Ecto neural progenitor cell (in vitro differentiated cells): ENCODE measurements at places on chromosomes 5 and 9.

DNA sequence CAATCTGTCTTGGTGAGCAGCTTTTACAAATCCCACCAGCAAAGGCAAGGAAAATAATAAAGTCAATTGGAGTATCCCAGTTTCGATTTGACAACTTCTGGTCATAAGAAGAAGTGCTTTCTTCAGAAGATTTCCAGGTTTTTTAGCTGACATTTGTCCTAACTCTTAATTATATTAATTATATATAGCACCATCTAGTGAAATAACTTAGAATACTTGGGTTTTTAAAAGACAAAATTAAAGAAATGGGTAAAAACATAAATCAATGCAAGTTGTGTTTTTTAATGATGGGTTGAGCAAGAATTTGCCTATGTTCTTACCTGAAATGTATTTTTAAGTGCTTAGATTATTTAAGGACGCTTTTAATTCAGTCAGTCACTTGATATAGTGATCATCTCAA, 421.8 kb downstream of the ACTL7B start:
- no peak for DNase-seq

GRCh38 chr9:133967024-133967741, 24.9 kb downstream of the VAV2 start:
- DNase-seq = no peak

- DNase-seq = no peak
These were observed 3.6 kb downstream of the HNRNPAB start for GRCh38 chr5:178207917-178208280.

DNA sequence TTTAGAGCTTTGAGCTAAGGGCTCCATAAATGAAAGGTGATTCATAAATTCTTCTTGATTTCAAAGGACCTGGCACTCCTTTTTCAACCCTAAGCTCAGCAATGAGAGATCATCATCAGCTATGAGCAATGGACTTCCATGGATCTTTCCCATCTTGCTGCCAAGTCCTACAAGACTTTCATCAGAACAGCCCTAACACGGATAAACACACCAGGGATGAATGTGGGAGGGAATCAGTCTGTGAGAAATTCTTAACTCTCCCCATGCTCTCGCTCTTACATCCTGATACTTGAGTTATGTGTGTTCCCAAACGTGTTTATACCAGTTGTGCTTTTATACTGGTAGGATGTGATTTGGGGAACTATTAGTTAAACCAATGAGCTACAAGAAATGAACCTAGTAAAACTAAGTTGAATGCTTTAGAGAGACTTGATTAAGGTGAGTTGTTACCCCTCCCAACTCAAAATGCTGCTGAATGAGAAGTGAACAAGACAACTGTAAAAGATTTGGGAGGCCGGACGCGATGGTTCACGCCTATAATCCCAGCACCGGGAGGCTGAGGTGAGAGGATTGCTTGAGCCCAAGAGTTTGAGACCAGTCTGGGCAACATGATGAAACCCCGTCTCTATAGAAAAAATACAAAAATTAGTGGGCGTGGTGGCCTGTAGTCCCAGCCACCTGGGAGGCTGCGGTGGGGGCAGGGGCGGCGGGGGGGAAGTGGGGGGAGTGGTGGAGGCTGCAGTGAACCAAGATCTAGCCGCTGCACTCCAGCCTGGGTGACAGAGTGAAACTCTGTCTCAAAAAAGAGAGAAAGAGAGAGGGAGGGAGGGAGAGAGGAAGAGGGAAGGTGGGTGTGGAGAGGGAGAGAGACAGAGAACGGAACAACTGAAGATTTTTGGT, 5.2 kb upstream of the RPL26L1 start:
- DNase-seq = no peak

GRCh38 chr5:80780761-80781285, 126.0 kb upstream of the DHFR start:
- no peak for DNase-seq

DNA sequence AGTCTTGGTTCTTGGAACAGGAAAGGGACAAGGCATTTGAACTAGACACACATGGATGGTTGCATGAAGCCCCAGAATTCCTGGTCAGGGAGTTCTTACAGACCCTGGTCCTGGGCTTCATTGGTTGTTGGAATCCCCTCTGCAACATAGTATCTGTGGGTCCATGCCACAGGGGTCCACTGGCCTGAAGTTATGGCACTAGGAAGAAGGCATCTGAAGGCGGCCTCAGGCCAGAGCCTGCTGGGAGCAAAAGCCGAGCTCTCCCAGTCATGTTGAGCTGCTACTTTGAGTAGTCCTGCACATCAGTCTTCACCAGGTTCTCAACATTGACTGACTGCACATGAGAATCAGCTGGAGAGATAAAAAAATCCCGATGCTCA, 71.1 kb upstream of the PITX1 start:
- no peak for DNase-seq

GRCh38 chr9:137255448-137256114, 454 bp downstream of the NELFB start:
- DNase-seq = no peak

- no peak for DNase-seq
These were observed 550.1 kb upstream of the ZNF462 start for GRCh38 chr9:106312906-106313305.

DNA sequence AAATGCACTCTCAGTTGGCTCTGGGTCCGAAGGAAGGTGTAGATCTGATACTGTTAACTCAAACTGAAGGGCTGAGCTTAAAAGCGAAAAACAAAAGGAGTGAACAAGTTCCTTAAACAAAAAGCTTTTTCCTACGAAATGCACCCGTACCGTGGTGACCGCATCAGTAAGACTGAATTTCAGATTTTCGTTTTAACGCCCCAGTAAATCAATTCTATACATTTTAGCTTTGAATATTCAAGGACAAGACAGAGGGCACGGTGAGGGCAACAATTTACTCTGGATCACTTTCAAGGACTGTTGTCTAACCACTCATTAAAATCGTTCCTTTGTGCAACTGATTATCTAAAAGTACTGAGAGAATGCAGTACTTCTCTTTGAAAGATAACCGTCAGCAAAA, 1.9 kb downstream of the HOMER1 start:
- DNase-seq = no peak

- no peak for DNase-seq
These were observed 52.0 kb upstream of the NTRK2 start for GRCh38 chr9:84617411-84618029.

DNA sequence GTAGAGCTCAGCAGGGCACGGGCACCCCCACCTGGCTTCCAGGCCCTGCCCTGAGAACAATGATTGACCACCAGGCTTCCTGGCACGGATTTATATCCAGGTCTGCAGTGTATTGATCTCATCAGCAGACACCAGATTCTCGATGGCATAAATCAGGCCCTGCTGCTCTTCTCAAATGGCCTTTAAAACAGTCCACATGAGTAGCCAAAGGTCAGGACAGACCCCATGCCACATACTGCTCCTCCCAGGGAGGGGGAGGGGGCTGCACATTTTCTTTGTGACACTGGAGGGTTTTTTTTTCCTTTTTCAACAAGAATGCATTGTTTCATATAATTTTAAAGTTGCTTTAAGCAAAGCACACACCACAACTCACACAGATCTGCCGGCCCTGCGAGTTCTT, 85.4 kb downstream of the SEMA4D start:
- DNase-seq = no peak

DNA sequence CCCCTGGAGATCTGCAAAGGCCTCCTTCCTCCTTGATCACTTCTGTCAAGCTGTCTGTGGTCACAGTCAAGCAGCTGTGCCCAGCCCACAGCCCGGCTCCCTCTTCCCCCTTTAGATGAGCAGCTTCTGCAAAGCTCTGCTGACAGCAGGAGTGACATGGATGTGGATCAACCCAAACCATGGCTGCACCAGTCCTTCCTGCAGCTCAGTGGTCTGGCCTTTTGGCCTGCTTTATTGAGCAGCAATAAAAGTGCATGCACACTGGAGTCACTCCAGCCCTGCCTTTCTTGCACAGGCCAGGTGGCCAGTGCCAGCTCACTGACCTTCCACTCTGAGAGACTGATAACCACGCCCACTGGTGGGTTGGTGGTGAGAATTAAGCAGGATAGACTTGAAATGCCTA, 91.3 kb upstream of the OTULINL start:
- DNase-seq = no peak

- DNase-seq = peak; percentile 75
These were observed 592.7 kb upstream of the BRINP1 start for GRCh38 chr9:119961774-119962424.

GRCh38 chr5:53023969-53024368, 34.8 kb downstream of the ITGA2 start:
- DNase-seq = no peak

- DNase-seq = no peak
These were observed 9.1 kb downstream of the OR2V1 start for GRCh38 chr5:181121675-181122561.
